ENCODE measurements at places on chromosomes 16 and 17. TPM values are rescaled to one million over a fixed set of nuclear protein-coding genes. Genes with fewer than 3 reads are reported as not detected.

GRCh38 chr17:76735006-76735405 lies 2.1 kb downstream of the SRSF2 start:
- H3K27ac ChIP-seq = peak overlapping the region; percentile 100
- H3K36me3 ChIP-seq = peaks cover 17% of the 10 kb centered on the region
- H3K27me3 ChIP-seq = no peaks in the 10 kb centered on the region
- peak overlapping the region; percentile 100 for H3K4me3 ChIP-seq
- peaks cover 39% of the 10 kb centered on the region for H3K4me1 ChIP-seq

The AANAT gene
- not detected for total RNA-seq

GRCh38 chr17:37109731-37110710 lies 161.3 kb downstream of the AATF start:
- H3K4me1 ChIP-seq = no peaks in the 10 kb centered on the region
- no peak for DNase-seq
- H3K4me3 ChIP-seq = no peak overlapping the region
- H3K27me3 ChIP-seq = no peaks in the 10 kb centered on the region
- peaks cover 35% of the 10 kb centered on the region for H3K36me3 ChIP-seq

The STH gene
- not detected for total RNA-seq

DNA sequence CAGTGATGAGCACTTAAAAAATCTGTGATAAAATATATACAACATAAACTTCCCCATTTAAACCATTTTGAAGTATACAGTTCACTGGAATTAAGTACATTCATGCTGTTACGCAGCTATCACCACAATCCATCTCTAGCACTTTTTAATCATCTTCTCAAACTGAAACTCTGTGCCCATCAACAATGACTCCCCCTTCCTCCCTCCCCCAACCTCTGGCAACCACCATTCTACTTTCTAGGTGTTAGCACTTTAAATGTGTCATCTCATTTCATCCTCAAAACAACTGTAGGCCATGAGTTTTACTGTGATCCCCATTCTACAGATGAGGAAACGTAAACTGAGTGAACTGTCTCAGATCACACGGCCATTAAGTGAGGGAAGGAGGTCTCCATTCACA lies 13.8 kb upstream of the TMEM98 start:
- DNase-seq = no peak
- H3K36me3 ChIP-seq = no peaks in the 10 kb centered on the region
- H3K4me3 ChIP-seq = no peak overlapping the region
- H3K4me1 ChIP-seq = peaks cover 29% of the 10 kb centered on the region
